ENCODE measurements at places on chromosomes 6 and 20.
A peak's percentile ranks its signal among the peaks of the same experiment; 100 is the strongest.

DNA sequence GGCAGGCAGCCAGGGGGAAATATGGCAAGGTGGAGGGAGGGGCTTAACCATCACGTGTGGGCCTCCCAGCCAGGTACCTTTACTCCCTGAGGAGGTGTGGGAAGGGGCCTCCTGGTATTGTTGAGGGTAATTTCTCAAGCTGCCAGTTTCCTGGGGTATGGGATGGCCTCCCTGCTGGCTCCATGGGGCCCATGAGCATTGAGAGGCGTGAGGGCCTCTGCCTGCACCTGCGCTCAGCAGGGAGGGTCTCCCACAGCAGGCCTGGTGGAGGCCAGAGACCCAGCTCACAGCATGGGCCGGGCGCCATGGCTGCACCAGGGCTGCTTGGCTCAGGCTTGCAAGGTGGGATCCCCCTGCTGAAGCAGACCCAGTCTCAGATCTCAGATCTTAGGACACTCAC, 113.0 kb downstream of the GRM4 start:
- DNase-seq, result no peak

GRCh38 chr20:59400708-59401107, 100.3 kb downstream of the EDN3 start:
- DNase-seq, result no peak

GRCh38 chr6:113994934-113995342, 24.0 kb upstream of the HDAC2 start:
- peak; percentile 49 for DNase-seq

GRCh38 chr6:15375638-15376290, 129.9 kb downstream of the JARID2 start:
- no peak for DNase-seq

DNA sequence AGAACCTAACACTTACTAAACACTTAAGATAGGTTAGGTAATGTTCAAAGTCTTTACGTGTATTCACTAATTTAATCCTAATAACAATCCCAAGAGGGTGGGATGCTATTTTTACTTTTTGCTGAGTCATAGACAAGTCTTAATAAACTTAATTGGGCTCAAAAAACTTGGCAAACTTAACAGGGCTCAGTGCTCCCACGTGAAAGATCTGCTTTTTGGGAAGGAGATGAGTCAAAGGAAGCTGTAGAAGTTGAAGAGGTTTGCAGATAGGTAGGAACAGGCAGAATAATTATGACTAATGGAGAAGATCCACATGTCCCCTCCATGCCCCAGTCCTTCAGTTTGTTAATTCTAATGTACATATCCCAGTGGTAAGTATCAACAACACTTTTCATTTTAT, 44.5 kb upstream of the STMND1 start:
- DNase-seq, result no peak

- DNase-seq, result no peak
Observed at GRCh38 chr20:45392733-45393132, 14.6 kb upstream of the TP53TG5 start.

DNA sequence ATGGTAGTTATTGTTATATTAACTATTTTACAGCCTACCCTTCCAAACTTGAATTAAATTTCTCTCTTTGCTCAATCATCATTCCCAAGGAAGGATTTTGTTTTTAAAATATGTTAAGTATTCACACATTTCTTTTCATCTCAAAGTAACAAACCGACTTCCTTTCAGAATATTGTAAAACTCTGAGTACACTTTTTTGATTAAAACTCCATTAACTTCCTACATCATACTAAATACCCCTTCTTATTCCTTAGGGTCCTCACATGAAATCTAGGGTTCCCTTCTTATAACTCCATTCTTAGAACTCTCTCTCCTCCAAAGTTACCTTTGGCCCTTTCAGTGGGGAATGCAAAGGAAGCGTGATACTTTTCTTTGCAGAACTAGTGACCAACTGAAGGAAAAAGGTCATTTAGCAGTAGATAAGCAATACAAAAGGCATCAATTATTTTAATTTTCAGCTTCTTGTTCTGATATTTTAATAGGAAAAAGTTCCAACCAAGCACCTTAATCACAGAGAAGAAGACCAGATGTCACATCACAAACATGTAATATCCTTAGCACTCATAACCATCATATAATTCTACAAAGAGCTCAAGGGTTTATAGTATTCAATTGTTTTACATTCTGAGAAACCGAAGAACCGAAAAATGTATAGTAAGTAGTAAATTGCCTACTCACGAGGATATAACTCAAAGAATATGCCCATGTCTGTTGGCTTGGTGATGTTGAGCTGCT, 494 bp downstream of the RHAG start:
- DNase-seq, result no peak

DNA sequence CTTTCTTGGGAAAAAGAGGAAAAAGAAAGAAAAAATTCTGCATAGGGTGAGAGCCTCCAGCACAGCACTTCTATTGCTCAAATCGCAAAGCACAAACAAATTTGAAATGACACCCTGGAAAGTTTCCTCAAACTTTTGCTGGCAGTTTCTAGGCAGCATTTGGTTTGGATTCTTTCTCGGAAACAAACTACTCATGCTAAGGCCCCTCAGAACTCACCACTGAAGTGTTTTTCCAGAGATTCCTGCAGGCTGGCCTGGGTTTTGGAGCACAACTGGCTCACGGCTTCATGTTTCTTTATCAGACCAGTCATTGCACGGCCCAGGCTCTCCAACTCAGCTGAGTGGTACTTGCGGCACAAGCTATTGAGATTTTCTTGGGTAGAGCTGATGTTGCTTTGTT, 237.8 kb downstream of the SYNE1 start:
- no peak for DNase-seq

DNA sequence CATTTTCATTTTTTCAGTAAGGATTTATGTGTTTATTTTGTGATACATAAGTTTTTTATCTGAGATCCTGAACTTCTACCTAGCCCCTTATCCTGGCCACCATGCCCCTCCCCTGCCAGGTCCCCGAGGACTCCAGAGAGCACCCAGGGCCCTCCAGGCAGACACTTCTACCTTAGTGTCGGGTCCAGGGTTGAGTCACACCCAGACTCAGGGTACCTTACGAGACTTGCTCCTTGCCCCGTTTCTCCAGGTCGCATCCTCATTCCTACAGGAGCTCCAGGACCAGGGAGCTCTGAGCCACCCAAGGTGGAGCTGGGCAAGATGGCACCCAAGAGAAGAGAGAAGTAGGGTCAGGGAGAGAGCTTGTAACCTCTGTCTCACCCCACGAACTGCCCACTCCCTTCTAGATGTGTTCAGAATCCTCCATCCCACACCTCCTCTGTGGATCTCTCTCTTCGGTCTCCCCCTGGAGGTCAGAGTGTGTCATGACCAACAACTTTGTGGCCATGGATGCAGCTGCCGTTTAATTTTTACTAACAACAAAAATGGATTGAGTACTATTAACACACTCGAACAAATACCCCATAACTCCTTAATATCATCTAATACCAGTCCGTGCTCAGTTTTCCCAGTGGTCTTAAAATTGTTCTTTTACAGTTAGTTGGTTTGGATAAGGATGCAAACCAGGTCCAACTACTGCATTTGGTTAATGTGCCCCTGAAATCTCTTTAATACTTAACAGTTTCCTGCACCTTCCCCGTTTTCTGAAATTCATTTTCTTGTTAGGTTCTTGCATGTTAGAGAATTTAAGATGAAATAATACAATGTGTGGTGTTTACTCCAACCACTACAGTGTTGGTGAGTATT, 130.6 kb upstream of the INSM1 start:
- DNase-seq, result peak; percentile 51

DNA sequence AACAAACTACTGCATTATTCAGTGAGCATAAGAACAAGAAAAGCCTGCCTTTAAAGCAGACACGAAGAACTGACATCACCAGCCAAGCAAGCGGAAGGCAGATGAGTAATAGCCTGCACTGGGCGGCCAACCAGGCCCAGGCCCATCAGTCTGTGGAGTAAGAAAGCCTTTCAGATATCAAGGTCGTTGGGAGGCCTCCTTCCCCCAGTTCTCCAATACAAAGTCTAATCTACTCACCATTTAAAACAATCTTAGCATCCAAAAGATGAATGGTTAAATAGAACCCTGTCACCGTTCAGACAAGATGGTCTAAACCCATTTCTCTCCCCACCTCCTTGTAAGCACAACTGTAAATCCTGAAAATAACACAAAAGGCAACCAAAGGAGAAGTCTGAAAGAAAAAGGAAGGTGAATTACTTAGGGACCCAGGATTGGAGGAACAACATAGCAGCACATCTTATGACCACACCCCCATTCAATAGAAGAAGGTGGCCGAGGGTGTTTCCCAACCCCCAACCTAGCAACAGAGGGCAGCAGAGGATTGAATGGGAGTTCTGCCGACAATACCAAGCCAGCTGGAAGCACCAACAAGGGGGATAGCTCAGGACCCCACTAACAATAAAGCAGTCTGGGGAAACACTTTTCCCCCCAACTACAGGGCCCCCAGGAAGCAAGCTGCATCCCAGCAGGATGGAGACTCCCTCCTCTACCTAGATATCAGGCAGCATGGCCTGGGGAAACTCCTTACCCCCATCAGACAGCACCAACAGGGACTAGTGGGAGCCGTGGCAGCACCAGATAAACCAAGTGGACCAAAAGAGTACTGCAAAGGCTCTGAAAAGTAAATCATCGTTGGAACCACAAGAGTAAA, 67.9 kb downstream of the ZHX3 start:
- peak; percentile 27 for DNase-seq

- DNase-seq, result no peak
Observed at GRCh38 chr6:46058951-46059350, 43.3 kb upstream of the CLIC5 start.

- no peak for DNase-seq
Observed at GRCh38 chr6:139977887-139978332, 603.5 kb upstream of the CITED2 start.

GRCh38 chr6:24780206-24780605, 5.5 kb downstream of the GMNN start:
- no peak for DNase-seq

DNA sequence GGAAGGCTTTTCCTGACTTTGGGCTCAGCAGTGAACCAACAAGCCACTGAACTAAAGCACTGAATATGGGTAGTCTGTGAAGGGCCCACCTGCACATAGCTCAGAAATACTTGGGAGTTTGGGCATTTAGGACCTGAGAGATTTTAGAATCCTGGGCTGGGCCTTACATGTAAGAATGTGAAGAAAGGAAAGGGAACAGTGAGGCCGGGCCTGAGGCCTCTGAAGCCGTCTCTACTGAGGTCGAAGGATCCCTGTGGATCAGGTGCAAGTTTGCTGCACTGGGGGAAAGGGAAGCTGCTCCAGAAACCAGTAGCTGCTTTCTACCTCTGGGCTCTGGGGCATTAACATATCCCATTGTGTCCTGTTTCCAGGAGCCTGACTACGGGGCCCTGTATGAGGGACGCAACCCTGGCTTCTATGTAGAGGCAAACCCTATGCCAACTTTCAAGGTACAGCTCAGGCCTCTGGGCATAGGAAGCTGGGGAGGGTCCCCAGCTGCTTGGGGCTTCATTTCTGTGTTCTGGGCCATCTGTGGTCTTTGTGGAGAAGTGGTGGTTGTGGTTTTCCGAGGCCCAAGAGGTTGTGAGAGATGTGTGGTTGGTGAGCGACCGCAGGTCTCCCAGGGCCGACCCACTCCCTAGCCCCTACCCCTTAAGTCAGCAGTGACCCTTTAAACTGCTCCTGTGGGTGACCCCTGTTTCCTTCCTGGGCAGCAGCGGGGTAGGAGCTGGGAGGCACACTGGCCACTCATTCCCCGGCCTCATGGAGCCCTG, 30.3 kb downstream of the PLCG1 start:
- no peak for DNase-seq

DNA sequence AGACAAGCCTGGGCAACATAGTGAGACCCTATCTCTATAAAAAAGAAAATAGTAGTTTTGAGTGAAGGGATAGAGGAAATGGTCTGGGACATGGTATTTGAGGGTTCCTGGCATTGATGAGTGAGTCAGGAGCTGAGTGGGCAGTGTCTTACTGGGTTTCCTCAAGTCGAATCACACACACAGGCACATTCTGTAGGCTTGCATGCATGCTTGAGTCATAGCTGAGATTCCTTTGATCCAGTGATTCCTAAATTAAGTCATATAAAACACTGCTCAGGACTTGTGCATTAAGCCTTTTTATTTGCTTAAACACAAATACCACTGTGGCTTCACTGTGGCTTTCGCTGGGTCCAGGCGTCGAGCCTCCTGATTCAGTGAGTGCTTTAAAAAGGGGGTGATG, 71.8 kb upstream of the TMEM181 start:
- DNase-seq, result peak; percentile 59

DNA sequence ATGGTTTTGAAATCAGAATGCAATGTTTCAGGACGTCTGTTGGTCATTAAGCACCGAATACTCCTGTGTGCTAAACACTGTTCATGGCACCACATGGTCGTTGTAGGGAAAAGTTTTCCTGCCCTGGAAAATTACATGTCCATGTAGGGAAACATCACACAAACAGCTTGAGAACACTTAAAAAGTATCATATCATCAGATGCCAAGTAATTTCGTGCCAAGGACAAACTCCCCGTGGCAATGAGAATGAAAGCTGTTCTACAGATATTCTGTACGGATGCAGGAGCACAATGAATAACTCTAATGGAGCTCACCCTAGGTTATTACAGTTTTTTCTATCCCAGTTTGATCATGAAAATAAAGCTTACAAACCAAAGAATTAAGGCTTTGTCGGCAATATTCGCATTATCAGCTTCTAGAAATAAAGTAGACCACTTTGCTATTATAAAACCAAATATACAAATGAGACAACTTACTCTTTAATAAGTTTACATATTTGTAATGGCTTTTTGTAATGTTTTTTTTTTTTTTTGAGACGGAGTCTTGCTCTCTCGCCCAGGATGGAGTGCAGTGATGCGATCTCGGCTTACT, 4.6 kb upstream of the DST start:
- no peak for DNase-seq

DNA sequence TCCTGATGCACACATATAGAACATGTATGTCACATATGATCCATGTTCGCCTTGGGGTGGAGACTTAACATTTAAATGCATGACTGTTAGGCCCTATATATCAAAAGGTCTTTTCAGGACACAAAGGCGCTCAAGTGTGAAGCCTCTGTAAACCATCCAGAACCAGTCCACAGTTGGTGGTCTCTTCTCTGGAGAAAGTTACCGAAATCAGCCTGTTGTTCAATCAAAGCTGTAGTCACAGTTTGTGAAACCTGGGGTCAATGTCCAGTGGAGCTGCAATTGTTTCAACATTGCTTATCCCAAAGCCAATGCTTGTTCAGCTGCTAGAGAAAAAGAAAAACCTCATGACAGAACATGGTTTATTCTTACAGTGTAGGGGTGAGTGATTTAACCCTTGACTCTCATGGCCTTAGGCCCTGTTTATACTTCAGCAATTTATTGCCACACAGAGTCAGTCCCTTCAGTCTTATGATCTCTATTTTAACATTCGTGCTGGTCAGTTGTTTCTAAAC, 193.6 kb upstream of the CST7 start:
- peak; percentile 63 for DNase-seq

Data from inflammatory macrophage treated with lipopolysaccharide for 4 hours (primary cell).